ENCODE measurements at places on chromosomes 2 and 18. TPM values are rescaled to one million over a fixed set of nuclear protein-coding genes. Genes with fewer than 3 reads are reported as not detected.

DNA sequence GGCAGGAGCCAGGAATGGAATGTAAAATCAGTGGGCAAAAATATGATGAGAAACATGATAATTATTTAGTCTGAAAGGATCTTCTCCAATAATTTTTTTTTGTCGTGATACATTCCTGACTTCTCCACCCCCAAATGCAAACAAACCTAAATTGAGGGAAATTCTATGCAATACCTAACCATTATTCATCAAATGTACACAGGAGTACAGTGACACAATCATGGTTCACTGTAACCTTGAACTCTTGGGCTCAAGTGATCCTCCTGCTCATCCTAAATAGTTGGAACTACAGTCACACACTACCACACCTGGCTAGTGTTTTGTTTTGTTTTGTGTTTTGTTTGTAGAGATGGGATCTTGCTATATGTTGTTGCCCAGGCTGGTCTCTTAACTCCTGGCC, 46.5 kb downstream of the RAB10 start:
- peaks cover 5% of the 10 kb centered on the region for H3K36me3 ChIP-seq
- no peak for DNase-seq
- H3K4me1 ChIP-seq: no peaks in the 10 kb centered on the region
- no peak overlapping the region for H3K27ac ChIP-seq
- H3K4me3 ChIP-seq: no peak overlapping the region

DNA sequence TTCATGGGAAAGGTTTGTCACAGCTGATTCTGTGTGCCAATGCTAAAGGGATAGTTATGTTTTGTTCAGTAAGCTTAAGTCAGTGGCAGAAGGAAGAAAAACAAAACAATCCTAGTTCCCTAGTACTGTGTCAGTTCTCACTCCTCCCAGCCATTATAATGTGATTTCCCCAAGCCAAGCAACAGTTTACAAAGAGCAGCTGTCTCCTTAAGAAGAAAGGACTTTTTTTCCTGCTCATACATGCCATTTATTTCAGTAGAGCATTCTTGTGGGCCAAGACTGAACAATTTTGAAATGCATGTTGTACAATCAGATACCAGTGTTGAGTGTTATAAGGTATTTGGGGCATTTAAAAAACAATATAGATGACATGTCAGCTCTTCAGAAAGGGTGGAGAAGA, 52.1 kb downstream of the NEMP2 start:
- DNase-seq: no peak
- H3K27me3 ChIP-seq: no peaks in the 10 kb centered on the region
- no peaks in the 10 kb centered on the region for H3K4me1 ChIP-seq

GRCh38 chr2:108428286-108429009, 20.6 kb upstream of the GCC2 start:
- DNase-seq: no peak
- H3K27ac ChIP-seq: no peak overlapping the region
- H3K27me3 ChIP-seq: no peaks in the 10 kb centered on the region
- no peak overlapping the region for H3K4me3 ChIP-seq
- no peaks in the 10 kb centered on the region for H3K4me1 ChIP-seq

GRCh38 chr2:192373754-192374153, 179.0 kb upstream of the TMEFF2 start:
- no peak for DNase-seq
- H3K4me1 ChIP-seq: no peaks in the 10 kb centered on the region
- H3K36me3 ChIP-seq: no peaks in the 10 kb centered on the region
- H3K4me3 ChIP-seq: no peak overlapping the region

GRCh38 chr2:70897203-70897976, 38.3 kb upstream of the ATP6V1B1 start:
- no peak overlapping the region for H3K27ac ChIP-seq
- no peaks in the 10 kb centered on the region for H3K36me3 ChIP-seq
- H3K27me3 ChIP-seq: peaks cover 87% of the 10 kb centered on the region
- DNase-seq: no peak
- H3K4me1 ChIP-seq: peaks cover 29% of the 10 kb centered on the region

DNA sequence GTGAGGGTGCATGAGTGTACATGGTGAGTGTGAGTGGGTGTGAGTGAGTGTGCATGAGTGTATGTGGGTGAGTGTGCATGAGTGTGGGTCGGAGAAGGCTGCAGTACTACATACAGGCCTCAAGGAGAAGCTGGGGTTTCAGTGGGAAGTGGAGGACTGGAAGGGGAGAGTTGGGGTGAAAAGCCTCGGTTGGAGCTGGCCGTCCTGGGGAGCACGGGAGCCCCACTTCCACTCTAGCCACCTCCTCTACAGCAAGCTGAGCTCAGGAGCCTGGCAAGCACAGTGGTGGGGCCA, 68.7 kb upstream of the HPCAL1 start:
- no peaks in the 10 kb centered on the region for H3K4me1 ChIP-seq
- no peak overlapping the region for H3K4me3 ChIP-seq
- no peaks in the 10 kb centered on the region for H3K36me3 ChIP-seq
- H3K27me3 ChIP-seq: no peaks in the 10 kb centered on the region
- no peak for DNase-seq
- no peak overlapping the region for H3K27ac ChIP-seq

DNA sequence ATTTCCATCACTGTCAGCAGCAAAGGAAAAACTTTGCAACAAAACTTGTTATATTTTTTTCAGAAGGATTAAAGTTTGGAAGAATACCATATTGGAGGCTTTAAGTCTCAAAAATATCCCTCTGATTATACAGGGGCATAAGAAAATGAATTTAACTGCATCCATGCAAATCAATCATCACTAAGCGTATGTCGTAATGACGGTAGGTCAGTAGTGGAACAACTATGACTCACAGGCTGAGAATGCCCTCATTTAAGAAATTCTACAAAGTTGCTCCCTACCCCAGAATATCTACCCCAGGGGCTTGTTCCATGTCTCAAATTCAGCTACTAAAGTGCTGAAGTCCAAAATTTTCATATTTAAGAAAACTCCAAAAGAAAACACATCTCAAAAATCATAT, 12.5 kb upstream of the NAB1 start:
- DNase-seq: no peak
- no peak overlapping the region for H3K27ac ChIP-seq
- H3K4me1 ChIP-seq: peaks cover 4% of the 10 kb centered on the region
- H3K4me3 ChIP-seq: no peak overlapping the region

- H3K36me3 ChIP-seq: no peaks in the 10 kb centered on the region
- peaks cover 27% of the 10 kb centered on the region for H3K4me1 ChIP-seq
- no peak for DNase-seq
- no peak overlapping the region for H3K27ac ChIP-seq
- H3K27me3 ChIP-seq: no peaks in the 10 kb centered on the region
- no peak overlapping the region for H3K4me3 ChIP-seq
Measured at GRCh38 chr18:79629606-79630005, 50.0 kb upstream of the CTDP1 start.

GRCh38 chr2:148653437-148653836, 8.9 kb downstream of the EPC2 start:
- H3K27me3 ChIP-seq: no peaks in the 10 kb centered on the region
- H3K36me3 ChIP-seq: no peaks in the 10 kb centered on the region
- peak overlapping the region; percentile 18 for H3K4me3 ChIP-seq
- peaks cover 75% of the 10 kb centered on the region for H3K4me1 ChIP-seq

DNA sequence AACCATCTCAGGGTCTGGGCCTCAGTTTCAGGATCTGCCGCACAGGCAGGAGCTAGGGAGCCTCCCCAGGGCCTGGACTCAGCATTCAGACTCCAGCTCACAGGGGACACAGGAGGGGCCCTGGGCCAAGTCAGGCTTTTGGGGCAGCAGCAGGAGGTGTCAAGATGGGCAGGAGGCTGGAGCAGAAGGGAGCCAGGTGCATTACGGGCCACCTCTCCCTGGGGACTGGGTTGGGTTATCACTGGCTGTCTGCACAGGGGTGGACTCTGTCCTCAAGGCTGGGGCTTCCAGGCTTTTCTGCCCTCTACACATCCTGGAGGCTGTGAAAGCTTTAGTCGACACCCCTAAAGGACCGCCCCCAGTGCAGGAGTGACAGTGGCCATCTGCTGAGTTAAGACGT, 20.0 kb downstream of the AQP12A start:
- H3K4me1 ChIP-seq: no peaks in the 10 kb centered on the region
- DNase-seq: no peak
- no peaks in the 10 kb centered on the region for H3K27me3 ChIP-seq
- H3K4me3 ChIP-seq: no peak overlapping the region

DNA sequence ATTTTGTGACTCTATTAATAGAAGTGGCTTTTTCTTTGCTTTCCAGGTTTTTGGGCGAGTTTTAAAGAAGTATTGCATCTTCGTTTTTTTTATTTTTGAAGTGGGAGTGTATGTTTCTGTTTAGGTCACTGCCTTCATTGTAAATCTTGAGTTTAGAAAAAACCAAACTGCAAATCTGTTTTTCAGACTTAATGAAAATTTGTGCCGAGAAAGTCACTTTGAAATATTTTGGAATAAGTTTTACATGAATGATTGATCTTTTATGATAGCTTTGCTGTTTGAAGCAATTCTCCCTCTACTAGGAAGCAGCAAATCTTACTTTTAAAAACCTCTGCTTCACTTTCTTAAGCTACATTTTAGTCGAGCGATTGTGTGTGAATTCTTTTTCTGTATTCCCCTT, 2.2 kb downstream of the SMAD4 start:
- no peak overlapping the region for H3K27ac ChIP-seq
- H3K4me1 ChIP-seq: peaks cover 58% of the 10 kb centered on the region
- DNase-seq: no peak
- H3K27me3 ChIP-seq: no peaks in the 10 kb centered on the region

GRCh38 chr2:85994421-85994777, 105.6 kb upstream of the ST3GAL5 start:
- no peaks in the 10 kb centered on the region for H3K36me3 ChIP-seq
- H3K27ac ChIP-seq: peak overlapping the region; percentile 73

- H3K27me3 ChIP-seq: no peaks in the 10 kb centered on the region
- no peaks in the 10 kb centered on the region for H3K36me3 ChIP-seq
- peak overlapping the region; percentile 35 for H3K4me3 ChIP-seq
- H3K4me1 ChIP-seq: peaks cover 26% of the 10 kb centered on the region
Measured at GRCh38 chr2:40282428-40282827, 169.5 kb downstream of the SLC8A1 start.

DNA sequence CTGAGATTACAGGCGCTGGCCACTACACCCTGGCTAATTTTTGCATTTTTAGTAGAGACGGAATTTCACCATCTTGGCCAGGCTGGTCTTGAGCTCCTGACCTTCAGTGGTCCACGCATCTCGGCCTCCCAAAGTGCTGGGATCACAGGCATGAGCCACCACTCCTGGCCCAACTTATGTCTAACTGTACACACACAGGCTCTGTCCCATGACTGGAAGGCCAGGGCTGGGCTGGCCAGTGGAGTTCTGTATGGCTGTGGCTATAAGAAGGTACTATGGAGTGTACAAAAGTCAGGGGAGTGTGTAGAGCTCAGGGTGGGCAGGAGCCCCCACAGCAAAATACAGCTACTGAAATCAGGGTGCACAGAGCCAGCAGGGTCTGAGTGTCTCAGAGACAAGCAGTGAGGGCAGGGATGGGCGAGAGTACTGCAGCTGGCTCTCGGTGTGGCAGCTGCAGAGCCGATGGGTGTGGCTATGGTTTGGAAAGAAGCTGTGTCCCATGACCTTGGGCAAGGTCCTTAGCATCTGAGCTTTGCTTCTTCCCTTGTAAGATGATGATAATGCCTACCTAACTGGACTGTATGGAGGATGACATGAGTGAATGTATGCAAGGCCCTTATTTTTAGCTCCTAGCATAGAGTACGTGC, 10.4 kb upstream of the MSGN1 start:
- H3K36me3 ChIP-seq: no peaks in the 10 kb centered on the region
- no peaks in the 10 kb centered on the region for H3K27me3 ChIP-seq
- peak; percentile 24 for DNase-seq
- H3K4me1 ChIP-seq: peaks cover 47% of the 10 kb centered on the region

DNA sequence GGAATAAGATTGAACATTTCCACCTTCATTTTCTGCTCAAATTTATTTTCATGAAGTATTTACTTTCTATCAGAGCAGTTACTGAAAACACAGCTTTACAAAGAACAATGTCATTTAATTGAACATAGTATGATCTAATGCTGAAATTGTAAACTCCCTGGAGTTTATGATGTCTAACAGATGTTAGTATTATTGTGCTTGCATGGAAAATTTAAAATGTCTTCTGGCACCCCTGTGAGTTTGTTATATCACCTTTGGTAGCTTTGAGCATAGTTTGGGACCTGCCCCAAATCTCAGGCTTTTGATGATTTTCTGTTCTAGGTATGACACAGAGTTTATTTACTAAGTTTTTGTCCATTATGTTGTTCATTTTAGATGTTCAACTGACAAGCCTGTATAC, 28.1 kb downstream of the FAM171B start:
- no peak overlapping the region for H3K27ac ChIP-seq
- no peaks in the 10 kb centered on the region for H3K27me3 ChIP-seq
- no peak overlapping the region for H3K4me3 ChIP-seq
- no peak for DNase-seq

DNA sequence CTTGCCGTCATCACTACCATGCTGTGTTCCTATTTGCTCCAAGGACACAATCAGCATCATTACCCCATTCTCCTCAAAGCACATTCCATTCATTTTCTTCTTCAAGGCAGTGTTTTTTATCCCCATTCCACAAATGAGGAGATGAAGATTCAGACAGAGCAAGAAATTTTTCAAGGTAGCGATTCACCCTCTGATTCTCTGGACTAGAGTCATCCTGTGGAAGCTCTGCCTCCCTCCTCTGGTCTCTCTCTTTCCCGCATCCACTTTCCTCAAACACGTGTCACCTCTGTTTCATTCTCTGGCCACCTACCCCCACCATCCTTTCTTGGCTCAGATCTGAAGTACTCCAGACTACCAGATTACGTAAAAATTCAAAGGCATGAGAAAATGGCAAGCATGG, 297.9 kb downstream of the SOX11 start:
- H3K4me1 ChIP-seq: no peaks in the 10 kb centered on the region
- no peaks in the 10 kb centered on the region for H3K27me3 ChIP-seq
- DNase-seq: no peak
- H3K4me3 ChIP-seq: no peak overlapping the region
- H3K27ac ChIP-seq: no peak overlapping the region

GRCh38 chr2:43192744-43193651, 33.4 kb downstream of the ZFP36L2 start:
- no peak for DNase-seq
- H3K4me1 ChIP-seq: peaks cover 61% of the 10 kb centered on the region
- H3K4me3 ChIP-seq: no peak overlapping the region
- no peaks in the 10 kb centered on the region for H3K36me3 ChIP-seq
- H3K27me3 ChIP-seq: no peaks in the 10 kb centered on the region

GRCh38 chr2:55811048-55811447, 112.5 kb downstream of the EFEMP1 start:
- DNase-seq: no peak
- H3K27me3 ChIP-seq: no peaks in the 10 kb centered on the region
- no peaks in the 10 kb centered on the region for H3K36me3 ChIP-seq
- no peaks in the 10 kb centered on the region for H3K4me1 ChIP-seq

GRCh38 chr2:175152242-175152641, 15.8 kb downstream of the ATF2 start:
- no peak overlapping the region for H3K4me3 ChIP-seq
- H3K36me3 ChIP-seq: peaks cover 8% of the 10 kb centered on the region
- no peak for DNase-seq
- no peaks in the 10 kb centered on the region for H3K4me1 ChIP-seq
- no peak overlapping the region for H3K27ac ChIP-seq

- DNase-seq: peak; percentile 8
- H3K27me3 ChIP-seq: no peaks in the 10 kb centered on the region
- H3K27ac ChIP-seq: peak overlapping the region; percentile 26
- no peaks in the 10 kb centered on the region for H3K36me3 ChIP-seq
Measured at GRCh38 chr18:74994502-74995418, 214.2 kb downstream of the PTGR3 start.

The OSR1 gene
- not detected for polyA plus RNA-seq

The AKAIN1 gene
- not detected for polyA plus RNA-seq

The MYOM1 gene
- 1.5 TPM for polyA plus RNA-seq

The PKP4 gene
- 2.8 TPM for polyA plus RNA-seq

The CYP26B1 gene
- not detected for polyA plus RNA-seq

The ASB18 gene
- not detected for polyA plus RNA-seq

Measured in B cell (primary cell).